ENCODE measurements at places on chromosomes 1 and 21.

DNA sequence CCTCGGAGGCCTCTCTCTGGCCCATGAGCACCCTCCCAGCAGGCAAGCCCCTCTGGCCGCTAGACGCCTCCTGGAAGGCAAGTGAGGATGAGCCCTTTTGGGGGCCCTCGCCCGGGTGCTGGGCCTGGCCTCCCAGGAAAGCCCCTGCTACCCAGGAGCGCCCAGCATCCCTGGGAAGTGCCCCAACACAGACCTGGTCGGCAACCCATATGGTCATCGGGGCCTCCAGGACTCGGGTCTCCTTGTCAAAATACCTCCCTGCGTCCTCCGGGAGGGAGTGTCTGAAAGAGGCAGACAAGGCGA is 21.0 kb upstream of the TMEM52 start:
- no peak for DNase-seq

GRCh38 chr1:215282557-215282956 is 200.0 kb downstream of the KCNK2 start:
- DNase-seq = no peak

- DNase-seq = no peak
These were observed 54.9 kb downstream of the TM2D1 start for GRCh38 chr1:61670016-61670415.

GRCh38 chr1:81809808-81810207 is 9.1 kb downstream of the ADGRL2 start:
- DNase-seq = no peak

DNA sequence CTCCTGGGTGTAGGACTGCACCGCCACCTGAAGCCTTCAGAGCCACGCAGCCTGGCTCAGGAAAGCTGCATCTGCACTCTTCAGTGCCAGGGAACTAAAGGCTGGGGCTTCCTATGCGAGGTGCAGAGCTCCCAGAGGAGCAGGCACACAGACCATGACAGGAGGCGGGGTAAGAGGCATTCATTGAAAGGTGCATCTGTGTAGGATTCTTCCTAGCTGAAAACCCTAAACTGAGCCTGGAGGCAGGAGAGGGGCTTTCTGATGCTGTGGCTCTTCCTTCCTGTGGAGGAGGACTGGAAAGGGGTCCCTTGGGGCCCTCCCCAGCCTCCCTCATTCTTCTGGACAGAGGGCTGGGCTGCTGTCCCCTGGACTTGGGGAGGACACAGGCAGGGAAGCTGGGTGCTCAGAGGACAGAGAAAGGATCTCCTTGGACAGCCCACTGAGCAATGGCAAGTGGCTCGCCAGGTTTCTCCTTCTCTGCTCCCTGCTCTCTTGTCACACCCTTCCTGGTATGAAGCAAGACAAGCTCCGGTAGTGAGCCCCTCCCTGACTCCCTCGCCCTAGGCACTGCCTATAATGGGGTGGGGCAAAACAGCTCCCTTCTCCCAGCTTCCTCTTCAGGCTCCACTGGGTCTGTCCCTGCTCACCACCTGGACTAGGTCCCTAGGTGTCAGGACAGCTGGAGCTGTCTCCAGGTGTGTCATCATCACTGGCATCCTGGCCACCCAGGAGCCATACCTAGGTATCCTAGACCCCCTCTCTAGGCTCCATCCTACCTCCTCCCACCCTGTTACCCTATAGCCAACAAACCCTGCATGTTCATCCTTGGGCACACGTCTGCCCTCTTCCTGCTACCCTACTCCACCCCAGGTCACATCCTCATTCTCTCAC is 20.0 kb downstream of the S100A6 start:
- no peak for DNase-seq

GRCh38 chr1:155083865-155084721 is 5.5 kb downstream of the EFNA3 start:
- no peak for DNase-seq

- no peak for DNase-seq
These were observed 22.8 kb upstream of the CDK18 start for GRCh38 chr1:205481629-205482151.

DNA sequence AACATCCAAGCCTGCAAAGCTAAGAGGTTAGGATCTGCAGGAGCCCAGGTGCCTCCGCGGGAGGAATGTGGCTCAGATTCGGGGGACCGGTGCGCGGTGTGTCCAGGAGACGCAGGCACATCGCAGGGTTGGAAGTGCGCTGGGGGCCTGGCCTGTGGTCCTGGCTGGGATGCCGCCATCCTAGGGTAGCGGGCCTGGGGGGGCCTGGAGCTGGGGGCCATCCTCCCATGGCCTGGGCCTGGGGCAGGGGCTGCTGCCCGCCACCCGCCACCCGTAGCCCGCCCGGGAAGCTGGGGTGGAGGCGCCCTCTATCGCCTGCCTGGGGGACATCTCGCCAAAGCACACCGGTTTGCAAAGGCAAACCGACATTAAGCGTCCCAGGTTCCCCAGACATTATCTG is 170.6 kb upstream of the ARHGEF16 start:
- no peak for DNase-seq

DNA sequence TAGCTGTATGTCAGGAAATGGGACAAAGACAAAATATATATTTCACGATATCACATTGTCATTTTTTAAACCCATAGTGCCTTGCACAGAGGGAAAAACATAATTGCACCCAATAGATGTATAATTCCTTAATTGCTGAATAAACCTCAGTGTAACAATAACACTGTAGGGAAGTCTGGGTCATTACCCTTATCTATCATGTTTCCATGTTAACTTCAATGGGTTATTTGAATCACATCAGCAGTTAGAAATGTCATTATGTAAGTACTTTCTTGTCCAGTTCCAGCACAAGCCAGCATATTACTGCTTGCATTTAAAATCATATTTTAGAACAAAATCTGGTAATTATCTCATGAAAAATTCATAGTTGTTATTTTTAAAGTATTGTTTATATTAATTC is 222.7 kb downstream of the HMCN1 start:
- no peak for DNase-seq

DNA sequence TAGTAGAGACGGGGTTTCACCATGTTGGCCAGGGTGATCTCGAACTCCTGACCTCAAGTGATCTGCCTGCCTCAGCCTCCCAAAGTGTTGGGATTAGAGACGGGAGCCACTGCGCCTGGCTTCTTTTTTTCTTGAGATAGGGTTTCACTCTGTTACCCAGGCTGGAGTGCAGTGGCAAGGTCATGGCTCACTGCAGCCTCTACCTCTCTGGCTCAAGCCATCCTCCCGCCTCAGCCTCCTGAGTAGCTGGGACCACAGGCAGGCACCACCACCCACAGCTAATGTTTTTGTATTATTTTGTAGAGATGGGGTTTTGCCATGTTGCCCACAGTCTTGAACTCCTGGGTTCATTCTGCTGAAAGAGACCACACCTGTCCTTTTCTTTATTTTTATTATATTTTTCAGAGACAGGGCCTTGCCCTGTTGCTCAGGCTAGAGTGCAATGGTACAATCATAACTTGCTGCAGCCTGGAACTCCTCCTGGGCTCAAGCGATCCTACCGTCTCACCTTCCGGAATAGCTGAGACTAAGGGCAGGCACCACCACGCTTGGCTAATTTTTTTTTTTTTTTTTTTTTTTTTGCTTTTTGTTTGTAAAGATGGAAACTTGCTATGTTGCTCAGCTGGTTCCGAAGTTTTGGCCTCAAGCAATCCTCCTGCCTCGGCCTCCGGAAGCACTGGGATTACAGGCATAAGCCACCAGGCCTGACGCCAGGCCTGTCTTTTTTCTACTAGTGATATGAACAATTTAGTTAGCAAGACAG is 3.1 kb downstream of the LMNA start:
- DNase-seq = no peak

GRCh38 chr1:8816831-8817411 is 519 bp downstream of the RERE start:
- DNase-seq = peak; percentile 24

GRCh38 chr21:42251654-42252324 is 32.8 kb downstream of the ABCG1 start:
- DNase-seq = no peak

DNA sequence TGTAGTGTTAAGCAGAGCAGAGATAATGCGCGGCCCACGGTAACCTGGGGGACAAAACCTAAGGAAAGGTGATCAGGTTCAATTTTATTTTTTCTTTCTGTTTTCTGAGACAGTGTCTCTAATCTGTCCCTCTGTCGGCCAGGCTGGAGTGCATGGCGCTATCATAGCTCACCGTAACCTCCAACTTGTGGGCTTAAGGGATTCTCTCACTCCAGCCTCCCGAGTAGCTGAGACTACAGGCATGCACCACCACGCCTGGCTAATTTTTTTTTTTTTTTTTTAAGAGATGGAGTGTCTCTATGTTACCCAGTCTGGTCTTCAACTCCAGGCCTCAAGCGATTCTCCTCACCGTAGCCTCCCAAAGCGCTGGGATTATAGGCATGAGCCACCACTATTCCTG is 724 bp upstream of the ANKRD35 start:
- DNase-seq = no peak

- DNase-seq = no peak
These were observed 70.0 kb upstream of the PAX7 start for GRCh38 chr1:18560692-18561091.

- DNase-seq = no peak
These were observed 8.9 kb upstream of the TNFRSF25 start for GRCh38 chr1:6474815-6475282.

GRCh38 chr1:245832771-245833527 is 674.1 kb downstream of the SMYD3 start:
- no peak for DNase-seq

DNA sequence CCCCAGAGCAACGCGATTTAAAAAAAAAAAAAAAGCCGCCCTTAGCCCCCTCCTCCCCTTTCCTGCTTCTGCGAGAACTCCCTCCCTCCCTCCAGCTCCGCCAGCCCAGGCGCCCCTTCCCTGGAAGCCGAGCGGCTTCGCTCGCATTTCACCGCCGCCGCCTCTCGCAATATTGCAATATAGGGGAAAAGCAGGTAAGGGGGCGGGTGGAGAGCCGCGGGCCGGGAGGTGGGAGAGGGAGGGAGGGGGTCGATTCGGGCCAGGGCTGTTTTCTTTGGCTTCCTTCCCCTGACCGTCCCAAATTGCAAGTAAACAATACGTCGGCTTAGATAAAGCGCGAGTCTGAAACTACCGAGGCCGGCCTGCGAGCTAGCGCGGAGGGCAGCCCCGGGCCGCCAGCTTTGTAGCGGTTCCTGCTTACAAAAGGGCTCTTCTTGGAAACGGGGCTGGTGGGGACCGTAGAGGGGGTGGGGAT is 408 bp downstream of the LMO4 start:
- DNase-seq = peak; percentile 29

- DNase-seq = no peak
These were observed 40.1 kb downstream of the TMEM200B start for GRCh38 chr1:29083317-29084195.

- DNase-seq = no peak
These were observed 39.5 kb downstream of the EPHB2 start for GRCh38 chr1:22749919-22750684.

GRCh38 chr1:40244138-40244744 is 3.5 kb upstream of the TMCO2 start:
- no peak for DNase-seq

DNA sequence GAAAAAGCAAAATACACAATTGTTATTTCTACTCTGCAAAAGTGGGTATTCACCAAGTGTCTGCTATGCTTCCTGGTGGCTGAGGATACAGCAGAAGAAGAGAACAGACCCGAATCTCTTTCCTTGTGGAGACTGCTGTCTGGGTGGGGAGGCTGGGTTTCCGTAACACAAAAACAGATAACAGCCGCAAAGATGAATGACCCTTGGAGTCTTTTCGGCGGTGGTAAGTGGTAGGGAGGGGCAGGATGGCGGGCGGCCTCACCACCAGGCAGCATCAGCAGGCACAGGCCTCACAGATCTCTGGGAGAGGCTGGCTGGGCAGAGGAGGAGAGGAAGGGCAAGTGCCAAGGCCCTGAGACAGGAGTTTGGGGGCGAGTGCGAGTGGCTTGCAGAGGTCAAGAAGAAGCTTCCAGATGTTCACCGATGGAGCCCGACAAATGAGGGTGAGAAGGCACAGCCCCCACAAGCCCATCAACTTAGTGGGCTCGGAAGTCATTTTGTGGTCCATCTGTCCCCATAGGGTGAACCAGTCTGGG is 164.2 kb downstream of the RHOU start:
- DNase-seq = no peak

GRCh38 chr1:10444795-10445397 is 4.9 kb upstream of the CORT start:
- no peak for DNase-seq

- DNase-seq = no peak
These were observed 46.5 kb downstream of the TP73 start for GRCh38 chr1:3698660-3699408.

GRCh38 chr1:7579831-7580804 is 191.0 kb upstream of the VAMP3 start:
- no peak for DNase-seq

GRCh38 chr1:14494911-14495310 is 103.6 kb upstream of the KAZN start:
- no peak for DNase-seq

DNA sequence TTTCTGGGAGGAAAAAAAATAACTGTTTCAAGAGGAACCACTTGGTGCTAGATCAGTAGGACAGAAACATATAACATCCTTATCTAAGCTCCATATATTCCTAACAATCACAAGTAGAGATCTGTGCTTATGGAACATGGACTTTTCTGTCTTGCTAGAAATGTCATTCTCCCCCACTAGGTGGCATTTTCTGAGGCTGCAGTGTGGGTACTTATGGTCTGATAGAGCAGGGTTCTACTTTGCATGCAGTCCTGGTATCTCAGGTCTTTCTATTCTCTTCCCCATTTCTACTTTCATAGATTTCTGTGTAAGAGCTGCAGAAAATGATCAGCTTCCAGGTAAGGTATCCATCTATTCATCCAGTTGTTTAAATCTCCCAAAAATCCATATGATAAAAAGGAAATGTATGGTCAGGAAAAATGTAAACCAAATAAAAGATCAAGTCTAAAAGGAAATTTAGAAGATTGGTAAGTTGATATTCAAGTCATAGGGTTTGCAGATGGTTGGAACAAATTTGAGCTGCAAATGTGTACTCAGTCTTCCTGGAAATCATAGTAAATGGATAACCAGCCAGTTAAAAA is 1.5 kb downstream of the ZNF684 start:
- DNase-seq = peak; percentile 28

- DNase-seq = no peak
These were observed 15.9 kb downstream of the KAZN start for GRCh38 chr1:14614341-14614740.

DNA sequence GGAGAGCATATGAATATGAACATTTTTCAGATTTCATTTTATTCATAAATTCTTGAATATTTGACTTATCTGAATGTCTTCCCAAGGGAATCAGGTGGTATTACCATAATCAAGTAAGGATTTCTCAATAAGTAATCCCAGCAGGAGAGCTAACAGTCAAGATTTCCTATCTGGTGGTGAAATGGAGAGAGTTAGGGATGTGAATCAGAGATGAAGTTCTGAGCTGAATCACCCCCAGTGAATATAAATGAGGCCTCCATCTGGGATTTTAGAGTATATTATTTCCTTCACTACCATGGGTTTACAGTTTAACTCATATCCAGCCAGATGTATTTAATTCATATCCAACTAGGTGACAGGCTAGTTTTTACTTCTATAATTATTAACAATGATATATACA is 61.5 kb upstream of the RGS2 start:
- DNase-seq = no peak

Measured in GM12892 (cell line).